ENCODE measurements at places on chromosomes 16 and 17.

- DNase-seq = no peak
Observed at GRCh38 chr16:31002250-31002700, 8.2 kb downstream of the STX1B start.

- no peak for DNase-seq
Observed at GRCh38 chr17:75614006-75614405, 19.2 kb upstream of the SMIM5 start.

- DNase-seq = no peak
Observed at GRCh38 chr16:66250686-66251431, 115.6 kb upstream of the CDH5 start.

DNA sequence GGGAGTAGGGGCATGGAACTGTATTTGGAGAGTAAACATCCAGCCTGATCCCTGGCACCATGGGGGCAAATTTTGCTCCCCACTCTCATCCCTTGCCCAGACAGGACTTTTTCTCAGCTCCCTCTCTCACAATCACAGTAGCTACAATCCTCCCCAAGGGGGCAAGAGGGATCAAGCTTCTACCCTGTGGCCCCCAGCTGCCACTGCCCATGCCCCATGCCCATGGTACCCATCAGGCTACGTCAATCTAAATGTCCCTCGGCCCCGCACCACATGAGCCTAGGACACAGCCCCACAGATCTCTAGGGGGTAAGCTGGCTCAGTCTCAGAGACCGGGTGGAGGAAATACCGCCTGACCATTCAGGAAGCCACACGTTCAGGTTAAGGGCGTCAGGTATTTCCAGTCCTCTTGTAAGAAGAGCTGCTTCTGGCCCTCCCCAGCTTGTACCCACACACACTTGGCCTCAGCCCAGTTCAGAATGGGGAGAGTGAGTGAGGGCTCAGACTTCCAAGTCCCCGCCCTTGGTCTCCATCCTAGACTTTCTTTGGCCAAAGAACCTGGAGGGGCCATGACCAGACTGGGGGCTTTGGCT, 1.8 kb downstream of the CACNB1 start:
- DNase-seq = no peak

GRCh38 chr17:40577611-40578065, 12.4 kb upstream of the CCR7 start:
- no peak for DNase-seq

DNA sequence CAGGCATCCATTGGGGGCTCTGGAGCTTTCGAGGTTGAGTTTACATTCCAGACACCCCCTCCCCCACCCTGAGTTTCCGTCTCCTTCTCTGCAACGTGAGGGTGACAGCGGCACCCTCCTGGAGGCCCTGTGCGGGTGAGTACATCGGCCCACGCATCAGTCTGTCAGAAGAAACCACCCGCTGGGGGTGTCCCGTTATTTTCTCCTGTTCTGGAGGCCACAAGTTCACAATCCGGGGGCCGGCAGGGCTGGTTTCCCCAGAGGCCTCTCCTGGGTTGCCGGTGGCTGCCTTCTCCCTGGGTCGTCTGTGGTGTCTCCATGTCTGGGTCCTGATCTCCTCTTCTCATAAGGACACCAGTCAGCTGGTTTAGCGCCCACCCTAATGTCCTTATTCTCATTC, 35.7 kb downstream of the GSE1 start:
- no peak for DNase-seq

GRCh38 chr17:36877771-36878170, 59.5 kb upstream of the LHX1 start:
- no peak for DNase-seq

GRCh38 chr16:67155295-67156142, 4.2 kb downstream of the TRADD start:
- no peak for DNase-seq

DNA sequence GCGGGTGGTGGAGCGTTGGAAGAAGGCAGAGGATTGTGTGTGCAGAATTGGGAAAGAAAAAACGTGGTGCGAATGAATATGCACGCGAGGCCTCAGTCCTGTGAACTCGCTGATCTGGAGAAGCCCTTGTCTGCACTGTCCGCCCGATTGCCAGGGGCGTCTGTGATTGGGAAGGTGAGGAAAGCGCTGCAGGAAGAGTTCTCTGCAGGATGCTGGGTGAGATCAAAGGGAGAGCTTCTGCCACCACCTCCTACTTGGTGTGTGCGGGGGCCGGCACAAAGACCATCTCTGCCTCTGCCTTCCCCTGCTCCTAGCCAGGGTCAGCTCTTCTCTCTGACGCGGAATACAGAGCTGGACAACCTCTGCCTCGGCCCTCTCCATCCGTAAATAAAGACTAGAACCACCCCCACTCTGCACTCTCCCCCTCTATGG, 841 bp upstream of the RAB5C start:
- no peak for DNase-seq

DNA sequence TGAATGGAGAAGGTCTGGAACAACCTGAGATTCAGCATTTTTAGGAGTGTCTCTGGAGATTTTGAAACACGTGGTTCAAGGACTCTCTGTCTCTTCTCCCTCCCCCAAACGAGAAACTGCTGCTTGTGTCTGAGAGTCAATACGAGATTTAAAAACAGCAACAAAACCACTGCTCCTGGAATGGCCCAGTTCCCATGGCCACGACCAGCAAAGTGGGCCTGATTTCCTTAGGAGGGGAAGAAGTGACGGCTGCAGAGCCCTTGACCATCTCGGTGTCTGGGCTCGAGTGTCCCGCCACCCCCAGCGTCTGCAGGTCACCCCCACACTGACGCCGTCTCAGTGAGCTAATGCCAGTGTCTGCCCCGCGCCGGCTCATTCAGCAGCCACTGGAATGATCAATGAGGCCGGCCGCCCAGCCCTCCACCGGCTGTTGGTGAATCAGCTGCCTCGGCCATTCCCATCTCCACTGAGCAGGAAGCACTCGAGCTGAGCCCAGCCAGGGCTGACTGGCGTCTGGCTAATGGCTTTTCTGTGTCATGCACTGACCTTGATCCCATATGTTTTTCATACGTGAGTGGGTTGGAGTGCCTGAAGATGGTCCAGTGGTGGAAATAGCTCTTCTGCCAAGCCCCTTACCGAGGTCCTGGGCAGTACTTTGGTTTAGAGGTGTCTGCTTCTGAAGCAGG, 151.8 kb downstream of the PITPNC1 start:
- DNase-seq = peak; percentile 65

DNA sequence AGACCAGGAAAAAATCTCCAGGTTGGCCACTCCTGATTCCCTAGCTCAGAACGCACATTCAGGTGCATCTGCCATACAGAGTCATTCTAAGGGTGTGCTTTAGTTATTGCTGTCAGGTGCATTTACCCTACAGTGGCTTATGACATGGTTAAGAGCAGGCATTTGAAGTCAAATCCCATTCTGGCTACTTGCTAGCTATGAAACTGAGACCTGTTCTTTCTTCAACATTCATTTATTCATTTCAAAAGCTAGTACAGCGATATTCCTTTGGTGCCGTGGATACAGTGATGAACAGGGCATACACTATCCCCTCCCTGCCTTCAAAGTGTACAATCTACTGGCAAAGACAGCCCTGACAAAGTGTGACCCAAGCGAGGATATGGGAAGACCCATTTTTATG, 508.3 kb downstream of the NPIPA7 start:
- no peak for DNase-seq

DNA sequence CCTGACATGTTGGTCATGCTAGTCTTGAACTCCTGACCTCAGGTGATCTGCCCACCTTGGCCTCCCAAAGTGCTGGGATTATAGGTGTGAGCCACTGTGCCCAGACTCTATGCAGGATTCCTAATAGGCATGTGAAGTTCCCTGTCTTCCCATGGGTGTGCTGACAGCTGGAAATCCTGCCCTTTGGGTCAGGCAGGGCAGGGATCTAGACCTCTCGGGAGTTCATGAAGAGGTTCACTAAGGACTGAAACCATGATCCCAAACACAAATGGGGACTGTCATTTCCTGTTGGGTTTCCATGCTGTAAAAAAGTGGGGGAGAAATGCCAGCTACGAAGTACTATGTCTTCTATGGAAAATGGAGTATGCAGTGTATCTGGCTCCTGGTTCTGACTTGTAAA, 52.1 kb downstream of the HIC1 start:
- DNase-seq = no peak

- DNase-seq = no peak
Observed at GRCh38 chr17:58333736-58334207, 5.2 kb upstream of the TSPOAP1 start.

DNA sequence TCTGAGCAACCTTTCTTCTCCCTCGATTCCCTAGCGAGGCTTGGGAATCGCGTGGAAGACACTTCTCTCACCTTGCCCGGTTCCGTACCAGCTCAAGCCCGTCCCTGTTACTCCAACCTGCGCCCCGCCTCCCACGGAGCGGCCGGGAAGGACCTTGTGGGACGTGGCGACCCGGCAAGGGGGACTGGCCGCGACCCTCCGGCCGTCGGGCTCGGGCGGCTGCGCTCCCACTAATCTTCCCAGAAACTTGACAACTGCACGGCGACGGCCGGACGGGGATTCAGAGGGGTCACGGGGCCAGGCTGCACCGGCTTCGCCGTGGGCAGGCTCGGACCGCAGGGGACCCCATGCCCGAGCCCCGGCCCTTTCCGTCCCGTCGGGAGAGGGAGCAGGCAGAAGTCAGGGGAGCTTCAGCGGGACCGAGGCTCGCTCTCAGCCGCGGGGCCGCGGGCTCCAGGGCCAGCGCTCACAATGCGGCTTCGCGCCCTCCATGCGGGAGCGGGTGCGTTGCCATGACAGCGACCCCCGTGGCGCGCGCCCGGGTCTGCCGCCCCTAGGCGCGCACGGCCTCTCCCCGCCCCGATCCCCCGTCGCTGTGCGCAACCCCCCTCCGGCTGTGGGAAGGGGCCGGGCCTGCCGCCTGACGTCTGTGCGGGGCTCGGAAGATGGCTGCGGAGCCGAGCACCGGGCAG, at the start of gene SGSM2:
SGSM2 (plus strand) TSS at position 650 of the 692 bp plus-strand sequence. CDS start 188 bp downstream, outside the sequence.
- DNase-seq = no peak

- DNase-seq = no peak
Observed at GRCh38 chr17:44219616-44220212, at the start of gene UBTF. TSS of gene UBTF (minus strand) at chr17:44219675. CDS start at chr17:44218229, 1,446 bp downstream.

- DNase-seq = no peak
Observed at GRCh38 chr16:49757559-49758069, 98.3 kb downstream of the ZNF423 start.

GRCh38 chr16:61829631-61830030, 206.6 kb downstream of the CDH8 start:
- peak; percentile 26 for DNase-seq

DNA sequence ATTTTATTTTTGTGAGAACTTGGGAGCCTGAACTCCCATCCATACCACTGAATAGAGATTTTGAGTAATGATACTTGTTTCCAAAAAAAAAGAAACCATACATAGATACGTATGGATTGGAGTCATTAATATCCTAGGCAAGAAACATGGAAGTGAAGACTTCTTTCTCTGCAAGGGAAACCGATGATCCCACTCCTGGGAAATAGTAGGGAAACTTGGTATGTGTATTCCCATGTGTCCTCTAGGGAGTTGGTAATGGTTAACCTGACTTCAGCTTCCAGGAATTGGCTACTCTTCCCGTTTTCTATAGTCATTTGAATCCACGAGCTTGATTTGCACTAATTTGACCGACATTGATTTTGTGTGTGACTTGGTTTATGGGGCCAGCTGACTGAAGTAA, 5.4 kb downstream of the FUS start:
- DNase-seq = no peak

DNA sequence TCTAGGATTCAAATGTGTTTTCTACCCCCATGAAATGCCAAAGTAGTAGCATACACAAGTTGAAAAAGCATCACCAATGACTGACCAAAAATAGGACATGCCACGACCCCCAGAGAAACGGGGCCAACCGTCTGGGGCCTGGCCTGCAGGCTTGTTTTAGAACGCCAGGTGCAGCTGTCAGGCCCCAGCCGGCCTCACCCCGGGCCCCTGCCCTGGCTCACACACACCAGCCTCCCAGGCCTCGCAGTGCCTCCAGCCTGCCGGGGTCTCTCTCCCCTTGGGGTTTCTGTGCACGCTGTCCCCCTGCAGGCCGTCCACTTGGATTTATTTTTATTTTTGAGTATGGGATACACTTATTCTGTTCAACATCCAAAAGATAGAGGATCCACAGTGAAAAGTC, 7.9 kb downstream of the KATNB1 start:
- DNase-seq = no peak

DNA sequence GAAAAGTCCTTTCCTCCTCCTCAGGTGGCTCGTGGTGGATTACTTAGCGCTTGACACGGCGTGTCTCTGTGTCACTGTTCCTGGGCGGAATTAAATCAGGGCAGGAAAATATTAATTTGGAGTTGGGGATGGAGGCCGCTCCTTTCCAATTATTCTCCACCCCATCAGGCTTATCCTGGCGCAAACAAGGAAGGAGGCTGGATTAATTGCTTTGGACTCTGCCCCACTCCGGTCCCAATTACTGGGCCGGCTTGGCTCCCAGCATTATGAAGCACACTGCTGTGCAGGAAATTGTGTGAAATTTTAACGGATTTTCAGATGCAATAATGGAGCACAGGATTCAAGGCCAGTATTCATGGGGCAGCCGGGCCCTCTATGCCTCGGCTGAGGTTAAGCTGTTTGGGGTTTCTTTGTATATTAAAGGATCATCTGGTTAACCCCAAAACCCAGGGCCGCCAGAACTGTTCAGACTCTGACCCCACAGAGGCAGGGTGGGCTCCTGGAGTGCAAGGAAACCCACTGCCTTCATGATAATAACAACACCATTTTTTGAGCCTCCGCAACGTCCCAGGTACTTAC, 87.8 kb downstream of the MRM1 start:
- DNase-seq = no peak

DNA sequence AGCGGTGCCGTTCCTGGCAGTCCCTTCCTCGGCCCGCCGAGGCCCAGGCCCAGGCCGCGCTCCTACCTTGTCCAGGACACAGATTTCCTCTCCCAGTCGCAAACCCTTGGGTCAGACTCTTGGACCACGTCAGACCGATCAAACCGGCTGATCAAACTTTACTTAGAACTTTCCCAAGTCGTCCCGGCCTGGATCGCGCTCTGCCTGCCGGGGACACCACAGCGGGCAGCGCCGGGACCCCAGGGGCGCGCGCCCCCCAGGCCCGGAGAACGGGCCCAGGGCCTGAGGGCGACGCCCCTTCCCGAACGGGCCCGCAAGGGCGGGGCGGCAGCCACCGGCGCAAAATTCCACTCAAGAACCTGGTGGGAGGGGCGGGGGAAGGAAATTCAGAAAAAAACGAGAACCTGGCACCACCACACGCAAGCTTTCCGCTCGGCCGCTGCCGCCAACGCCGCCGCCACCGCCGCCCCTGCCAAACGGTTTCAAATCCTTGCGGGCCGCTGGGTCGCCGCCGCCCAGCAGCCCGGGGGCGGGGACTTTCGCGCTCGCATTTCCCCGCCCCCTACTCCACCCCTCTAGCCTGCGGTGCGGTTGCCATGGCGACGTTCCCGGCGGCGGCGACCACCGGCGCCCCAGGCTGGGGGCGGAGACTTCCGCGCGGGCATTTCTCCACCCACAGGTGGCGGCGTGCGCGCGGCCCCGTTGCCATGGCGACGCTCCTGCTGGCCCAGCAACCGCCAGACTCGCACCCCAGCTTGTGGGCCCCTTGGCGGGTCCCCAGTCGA, at the start of gene CEP112:
CEP112 (minus strand) TSS at position 541 of the 785 bp plus-strand sequence.
- no peak for DNase-seq

DNA sequence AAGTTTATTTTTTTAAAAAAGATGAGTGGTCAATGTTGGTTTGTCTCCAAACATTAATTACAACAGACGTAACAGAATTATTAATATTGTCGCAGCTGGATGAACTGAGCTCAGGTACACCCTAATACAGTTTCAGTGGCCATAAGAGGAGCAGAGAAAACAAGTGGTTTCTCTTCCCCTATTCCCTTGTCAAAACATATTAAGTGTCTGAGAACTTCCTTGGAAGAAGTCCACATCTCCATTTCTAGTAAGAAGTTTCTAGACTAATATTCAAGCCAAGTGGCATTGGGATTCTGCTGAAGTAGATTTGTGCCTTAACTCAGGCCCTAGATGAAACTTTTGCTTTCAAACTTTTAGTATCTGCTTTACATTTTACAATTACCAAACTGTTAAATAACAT, 47.7 kb downstream of the GNA13 start:
- no peak for DNase-seq

All from GM04503 (cell line).